HCT116 (cell line): ENCODE measurements at places on chromosomes 13 and 19. TPM values are rescaled to one million over a fixed set of nuclear protein-coding genes. Genes with fewer than 3 reads are reported as not detected.

DNA sequence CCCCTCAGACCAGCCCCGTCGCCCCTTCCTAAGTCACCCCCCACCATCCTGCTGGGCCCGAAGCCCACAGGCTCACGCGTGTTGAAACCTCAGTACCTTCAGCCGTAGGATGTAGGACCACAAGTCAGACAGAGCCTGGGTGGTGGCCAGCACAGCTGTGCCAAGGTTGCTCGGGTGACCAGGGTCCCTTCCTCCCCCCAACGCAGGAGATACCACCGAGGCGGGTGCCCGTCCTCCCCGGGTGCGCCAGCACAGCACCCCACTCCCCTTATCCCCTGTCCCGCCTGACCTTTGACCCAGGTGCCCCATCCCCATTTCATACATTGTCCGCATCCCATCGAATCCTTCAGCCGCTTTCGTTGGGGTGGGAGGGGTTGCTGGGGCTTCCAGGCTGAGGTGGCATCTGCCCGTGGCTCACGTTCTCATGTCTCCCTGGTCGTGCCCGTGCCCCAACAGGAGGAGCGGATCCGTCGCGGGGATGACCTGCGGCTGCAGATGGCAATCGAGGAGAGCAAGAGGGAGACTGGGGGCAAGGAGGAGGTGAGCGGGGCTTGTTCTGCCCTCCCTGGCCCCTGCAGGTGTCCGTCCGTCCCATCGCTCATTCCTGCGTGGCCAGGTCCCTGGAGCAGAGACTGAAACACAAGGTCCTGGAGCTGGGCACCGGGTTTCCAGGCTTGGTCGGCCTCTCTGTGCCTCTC lies 14.5 kb downstream of the EPN1 start:
- peaks cover 20% of the 10 kb centered on the region; the same call in 1 of the 2 replicates for H3K36me3 ChIP-seq
- no peak overlapping the region for H3K4me3 ChIP-seq
- H3K4me1 ChIP-seq, result no peaks in the 10 kb centered on the region
- no peaks in the 10 kb centered on the region for H3K27me3 ChIP-seq
- DNase-seq, result no peak

DNA sequence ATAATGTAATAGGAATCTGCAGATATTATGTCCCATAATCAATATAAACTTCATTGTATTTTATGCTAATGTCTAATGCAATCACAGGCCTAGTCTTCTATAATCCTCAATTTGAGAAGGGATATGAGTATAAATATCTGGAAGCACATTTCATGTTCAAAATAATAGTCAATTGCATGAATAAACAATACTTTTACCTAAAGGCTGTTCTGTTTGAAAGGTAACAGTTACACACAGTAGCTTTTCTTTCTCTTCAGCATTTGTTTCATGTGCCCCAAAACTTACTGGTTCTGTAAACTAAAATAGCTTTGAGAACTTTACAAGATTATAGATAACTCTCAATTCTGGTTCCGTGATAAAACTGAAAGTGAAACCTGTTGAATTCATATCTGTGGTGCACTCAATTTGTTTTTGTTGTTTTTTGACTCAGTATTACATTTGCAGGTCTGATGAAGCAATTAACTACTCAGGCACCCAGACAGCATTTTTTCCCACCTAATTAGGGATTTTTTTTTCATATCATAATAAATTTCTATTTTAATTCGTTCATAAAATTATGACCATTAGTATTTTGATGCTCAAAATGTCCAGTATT lies 1193.8 kb downstream of the SLITRK1 start:
- H3K27me3 ChIP-seq, result no peaks in the 10 kb centered on the region
- H3K27ac ChIP-seq, result no peak overlapping the region
- H3K36me3 ChIP-seq, result no peaks in the 10 kb centered on the region
- no peaks in the 10 kb centered on the region for H3K4me1 ChIP-seq

DNA sequence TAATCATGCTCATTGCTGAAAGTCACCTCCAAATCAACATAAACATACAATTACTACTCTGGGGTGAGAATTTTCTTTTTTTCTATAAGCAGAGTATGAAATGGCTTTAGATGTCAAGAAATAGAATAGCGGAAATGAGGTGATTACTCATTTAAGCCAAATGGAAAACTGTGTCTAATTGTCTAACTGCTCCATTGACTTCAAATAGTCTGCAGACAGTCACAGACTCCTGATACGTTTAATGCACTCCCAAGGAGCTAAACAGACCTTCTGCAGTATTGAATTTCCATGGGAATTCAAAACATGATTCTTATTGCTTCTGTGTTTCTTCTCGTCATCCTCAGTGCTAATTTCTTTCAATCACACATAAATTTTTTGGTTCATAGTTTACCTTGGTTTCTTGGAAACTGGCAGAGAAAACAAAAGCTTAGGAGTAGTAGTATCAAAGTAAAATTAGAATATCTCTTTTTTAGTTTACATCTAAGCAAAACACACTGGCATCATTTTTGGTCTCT lies 865.2 kb upstream of the SLC10A2 start:
- no peaks in the 10 kb centered on the region for H3K4me1 ChIP-seq
- no peak for DNase-seq
- no peaks in the 10 kb centered on the region for H3K36me3 ChIP-seq
- H3K4me3 ChIP-seq, result no peak overlapping the region

Gene TBXA2R
- total RNA-seq, result 2.3 TPM

DNA sequence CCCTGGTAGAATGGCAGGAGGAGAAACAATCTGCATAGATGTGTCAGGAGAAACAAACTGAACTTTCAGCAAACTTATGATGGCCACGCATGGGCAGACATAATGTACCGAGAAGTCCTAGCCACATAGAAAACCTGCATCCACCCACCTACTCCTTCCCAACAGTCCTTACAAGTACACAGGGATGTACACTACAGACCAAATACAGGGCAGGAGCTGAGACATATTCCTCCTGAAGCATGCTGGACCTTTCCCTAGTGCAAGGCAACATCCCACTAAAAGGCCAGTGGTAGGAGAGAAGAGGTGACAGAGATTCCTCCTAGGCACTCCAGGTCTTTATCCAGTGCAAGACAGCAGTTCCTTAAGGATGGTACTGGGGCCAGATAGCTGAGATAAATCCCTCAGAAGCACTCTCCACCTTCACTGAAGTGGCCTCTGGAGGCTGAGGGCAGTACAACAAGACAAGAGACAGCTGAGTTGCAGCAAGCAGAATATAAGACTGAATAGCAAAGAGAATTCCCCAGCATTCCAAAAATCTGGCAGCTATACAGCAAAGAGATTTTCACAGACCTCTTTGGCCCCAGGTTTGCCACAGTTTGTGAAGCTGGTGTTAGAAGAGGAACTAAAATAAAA lies 18.3 kb downstream of the VWA8 start:
- H3K4me1 ChIP-seq, result no peaks in the 10 kb centered on the region
- no peaks in the 10 kb centered on the region for H3K27me3 ChIP-seq
- DNase-seq, result no peak
- H3K27ac ChIP-seq, result no peak overlapping the region

- DNase-seq, result no peak
- no peak overlapping the region for H3K4me3 ChIP-seq
- H3K4me1 ChIP-seq, result peaks cover 2% of the 10 kb centered on the region; the same call in 1 of the 2 replicates
- no peaks in the 10 kb centered on the region for H3K27me3 ChIP-seq
- H3K27ac ChIP-seq, result no peak overlapping the region
Observed at GRCh38 chr13:44583137-44583536, 7.0 kb upstream of the TSC22D1 start.

DNA sequence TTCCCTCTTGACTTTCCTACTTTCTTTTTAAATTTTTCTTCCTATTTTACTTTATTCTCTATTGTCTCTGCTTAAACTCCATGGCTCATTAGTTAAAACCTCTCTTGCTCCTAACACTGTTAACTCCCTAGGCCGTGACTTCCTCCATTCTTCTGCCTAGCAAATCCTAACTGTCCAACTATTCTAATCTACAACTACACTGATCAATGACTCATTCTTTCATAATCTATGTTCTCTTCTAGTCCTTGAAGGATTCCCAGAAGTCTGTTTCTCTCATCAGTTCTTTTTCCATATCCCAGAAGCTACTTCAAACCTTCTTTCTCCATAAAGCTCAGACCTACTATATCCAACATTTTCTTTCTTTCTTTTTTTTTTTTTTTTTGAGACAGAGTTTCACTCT lies 66.9 kb downstream of the MICU2 start:
- H3K27ac ChIP-seq, result no peak overlapping the region
- peaks cover 9% of the 10 kb centered on the region for H3K4me1 ChIP-seq
- H3K27me3 ChIP-seq, result no peaks in the 10 kb centered on the region
- no peak overlapping the region for H3K4me3 ChIP-seq
- no peak for DNase-seq
- no peaks in the 10 kb centered on the region for H3K36me3 ChIP-seq

Gene COX7A1
- not detected for total RNA-seq

DNA sequence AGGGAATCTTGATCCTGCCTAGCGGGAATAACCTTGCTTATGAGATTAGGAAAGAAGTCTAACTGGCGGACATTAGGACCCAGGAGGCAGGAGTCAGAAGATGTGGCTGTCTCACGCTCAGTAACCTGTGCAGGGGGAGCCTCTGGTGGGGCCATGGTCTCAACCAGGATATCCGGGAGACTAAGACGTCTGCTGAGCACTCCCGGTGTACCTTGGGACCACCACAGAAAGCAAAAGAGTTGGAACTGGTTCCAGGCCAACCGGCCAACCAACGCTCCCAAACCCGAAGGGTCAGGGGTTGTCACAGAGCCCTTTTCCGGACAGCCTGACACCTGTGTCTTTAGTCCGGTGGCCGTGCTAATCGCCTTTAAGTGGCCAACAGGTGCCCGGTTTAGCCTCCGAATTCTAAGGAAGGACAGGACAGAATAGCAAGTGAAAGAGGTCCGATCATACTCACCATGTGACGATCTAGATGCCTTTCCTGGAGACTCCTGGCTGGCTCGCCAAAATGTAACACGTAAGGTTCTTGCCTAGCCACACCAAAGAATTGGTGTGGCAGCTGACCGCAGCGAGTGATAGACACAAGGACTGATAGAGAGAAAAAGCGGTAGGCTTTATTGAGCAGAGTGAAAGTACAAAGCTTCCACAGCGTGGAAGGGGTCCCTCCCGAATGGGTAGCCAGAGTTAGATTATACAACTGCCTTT lies 103.9 kb upstream of the DIAPH3 start:
- H3K4me1 ChIP-seq, result no peaks in the 10 kb centered on the region
- DNase-seq, result no peak
- no peak overlapping the region for H3K27ac ChIP-seq
- no peaks in the 10 kb centered on the region for H3K36me3 ChIP-seq

DNA sequence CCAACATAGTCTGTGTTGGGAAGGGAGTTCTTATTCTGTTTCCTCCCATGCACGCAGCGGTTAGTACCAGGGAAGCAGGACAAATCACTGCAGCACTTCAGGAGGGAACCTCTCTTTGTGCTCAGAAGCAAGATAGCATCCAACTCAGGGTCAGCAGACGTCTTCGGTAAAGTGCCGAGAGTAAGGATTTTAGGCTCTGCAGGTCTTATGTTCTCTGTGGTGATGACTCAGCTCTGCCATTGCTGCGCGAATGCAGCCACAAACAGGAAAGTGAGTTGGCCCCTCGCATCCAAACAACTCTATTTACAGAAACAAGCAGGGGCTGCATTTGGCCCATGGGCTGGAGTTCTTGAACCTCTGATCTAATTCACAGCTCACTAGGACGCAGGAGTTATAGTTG lies 122.1 kb upstream of the SPATA13 start:
- H3K4me3 ChIP-seq, result no peak overlapping the region
- H3K4me1 ChIP-seq, result no peaks in the 10 kb centered on the region
- H3K27ac ChIP-seq, result no peak overlapping the region

GRCh38 chr19:51123802-51124201 lies 904 bp upstream of the SIGLEC9 start:
- H3K4me1 ChIP-seq, result 0 out of 2 replicates have a peak, but pooled peaks cover 2% of the 10 kb centered on the region
- 0 out of 2 replicates have a peak, but pooled peaks cover 4% of the 10 kb centered on the region for H3K27me3 ChIP-seq
- no peak for DNase-seq
- H3K36me3 ChIP-seq, result no peaks in the 10 kb centered on the region
- H3K27ac ChIP-seq, result no peak overlapping the region
- no peak overlapping the region for H3K4me3 ChIP-seq

- no peaks in the 10 kb centered on the region for H3K4me1 ChIP-seq
- no peak for DNase-seq
- H3K36me3 ChIP-seq, result no peaks in the 10 kb centered on the region
- H3K4me3 ChIP-seq, result no peak overlapping the region
- H3K27ac ChIP-seq, result no peak overlapping the region
Observed at GRCh38 chr19:52716522-52716921, 18.3 kb downstream of the ZNF611 start.

GRCh38 chr13:44908266-44908665 lies 81.0 kb downstream of the NUFIP1 start:
- no peak overlapping the region for H3K27ac ChIP-seq
- no peak overlapping the region for H3K4me3 ChIP-seq
- H3K27me3 ChIP-seq, result no peaks in the 10 kb centered on the region
- H3K36me3 ChIP-seq, result no peaks in the 10 kb centered on the region

DNA sequence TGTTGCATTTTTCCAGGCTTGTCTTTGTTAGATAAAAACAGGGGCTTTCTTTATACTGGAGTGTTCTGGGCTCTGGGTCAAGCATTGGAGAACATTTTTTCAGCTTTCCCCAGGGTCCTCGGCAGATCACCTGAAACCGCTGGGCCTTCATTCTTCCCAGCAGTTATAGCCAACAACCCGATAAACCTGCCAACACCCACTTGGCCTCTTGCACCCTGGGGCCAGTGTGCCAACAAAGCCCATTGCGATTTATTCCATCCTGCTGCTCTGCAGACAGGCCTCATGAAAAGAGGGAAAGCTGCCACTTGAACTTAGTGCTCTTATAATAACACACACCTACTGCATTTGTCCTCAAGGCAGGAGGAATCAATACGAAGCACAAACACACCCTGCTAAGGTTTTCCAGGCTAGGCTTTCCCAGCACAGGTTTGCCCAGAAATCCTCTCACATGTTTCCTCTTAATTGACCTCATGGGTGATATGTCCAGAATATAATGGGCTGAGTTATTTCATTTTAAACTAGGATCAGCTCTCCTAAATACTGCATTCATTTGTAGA lies 669.3 kb downstream of the LIG4 start:
- H3K4me3 ChIP-seq, result no peak overlapping the region
- H3K27me3 ChIP-seq, result no peaks in the 10 kb centered on the region
- H3K4me1 ChIP-seq, result no peaks in the 10 kb centered on the region
- DNase-seq, result no peak
- H3K27ac ChIP-seq, result no peak overlapping the region

GRCh38 chr13:22561581-22561980 lies 619.2 kb upstream of the SGCG start:
- H3K4me3 ChIP-seq, result no peak overlapping the region
- H3K36me3 ChIP-seq, result no peaks in the 10 kb centered on the region
- no peak overlapping the region for H3K27ac ChIP-seq

Gene SNRPA
- total RNA-seq, result 170 TPM

GRCh38 chr13:52850072-52850395 lies 1.6 kb upstream of the PCDH8 start:
- no peak overlapping the region for H3K27ac ChIP-seq
- H3K4me3 ChIP-seq, result no peak overlapping the region
- 0 out of 2 replicates have a peak, but pooled peaks cover 7% of the 10 kb centered on the region for H3K27me3 ChIP-seq
- DNase-seq, result no peak
- no peaks in the 10 kb centered on the region for H3K4me1 ChIP-seq
- H3K36me3 ChIP-seq, result no peaks in the 10 kb centered on the region

DNA sequence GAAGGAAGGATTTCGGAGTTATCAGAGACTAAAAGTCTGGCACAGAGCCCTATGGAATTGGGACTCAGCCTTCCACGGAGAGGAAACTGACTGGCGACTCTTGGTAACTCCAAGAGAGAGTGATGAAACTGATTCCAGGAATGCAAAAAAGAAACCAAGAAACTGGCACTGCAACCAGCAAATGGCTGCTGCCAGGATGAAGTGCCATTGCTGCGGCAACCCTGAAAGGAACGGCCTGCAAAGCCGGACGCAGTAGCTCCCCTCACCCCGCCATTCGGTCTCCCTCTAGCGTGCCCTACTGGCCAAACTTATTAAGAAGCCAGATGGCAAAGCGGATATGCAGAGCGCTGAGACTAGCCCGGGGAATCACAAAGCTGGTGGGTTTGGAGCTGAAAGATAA lies 236.0 kb downstream of the PCDH9 start:
- no peaks in the 10 kb centered on the region for H3K27me3 ChIP-seq
- H3K4me3 ChIP-seq, result no peak overlapping the region
- no peak overlapping the region for H3K27ac ChIP-seq
- no peak for DNase-seq
- no peaks in the 10 kb centered on the region for H3K36me3 ChIP-seq
- H3K4me1 ChIP-seq, result no peaks in the 10 kb centered on the region

Gene MAP4K1
- total RNA-seq, result 9.1 TPM
